Immature natural killer cell (primary cell): ENCODE measurements at places on chromosomes 13 and 19. TPM values are rescaled to one million over a fixed set of nuclear protein-coding genes. Genes with fewer than 3 reads are reported as not detected.

GRCh38 chr19:19866611-19867248, 1.0 kb downstream of the ZNF253 start:
- DNase-seq: peak; percentile 64

- DNase-seq: no peak
Observed at GRCh38 chr13:96075953-96076543, 13.9 kb upstream of the HS6ST3 start.

DNA sequence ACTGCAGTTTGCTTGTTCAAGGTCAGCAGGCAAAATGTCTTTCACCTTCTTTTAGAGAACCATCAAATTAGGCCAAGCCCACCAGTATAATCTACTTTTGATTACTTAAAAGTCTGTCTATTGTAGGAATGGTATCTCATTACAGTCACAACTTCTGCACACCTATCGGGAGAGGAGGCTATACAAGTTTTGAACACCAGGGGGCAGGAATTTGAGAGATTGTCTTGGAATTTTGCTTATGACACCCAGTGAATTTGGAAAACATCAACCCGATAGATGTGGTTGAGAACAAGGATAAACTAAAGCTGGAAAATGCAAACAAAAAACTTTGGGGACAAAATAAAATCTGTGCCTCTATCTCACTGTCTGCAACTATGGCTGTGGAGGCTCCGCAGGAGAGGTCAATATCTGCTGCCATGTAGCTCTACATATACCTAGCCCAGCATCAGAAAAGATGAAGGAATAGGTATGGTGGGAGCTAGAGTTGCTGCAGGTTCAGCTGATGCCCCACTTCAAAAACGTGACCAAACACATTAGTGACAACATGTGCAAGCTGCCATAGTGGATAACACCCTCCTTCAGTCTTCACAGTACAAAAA, 1299.2 kb upstream of the SPRY2 start:
- DNase-seq: no peak

GRCh38 chr19:21022996-21023395, 2.5 kb downstream of the ZNF430 start:
- DNase-seq: no peak

GRCh38 chr19:53980539-53981375, 10.7 kb upstream of the CACNG6 start:
- no peak for DNase-seq

CABP5 gene
- polyA plus RNA-seq: not detected

GRCh38 chr19:2974342-2975041, 2.9 kb upstream of the TLE6 start:
- no peak for DNase-seq
